ENCODE measurements at places on chromosomes 4 and X. TPM values are rescaled to one million over a fixed set of nuclear protein-coding genes. Genes with fewer than 3 reads are reported as not detected.

- H3K4me3 ChIP-seq: no peak overlapping the region
- no peaks in the 10 kb centered on the region for H3K36me3 ChIP-seq
- H3K27me3 ChIP-seq: peaks cover 6% of the 10 kb centered on the region
- H3K4me1 ChIP-seq: peaks cover 2% of the 10 kb centered on the region
Measured at GRCh38 chrX:107355533-107355932, 93.9 kb upstream of the FRMPD3 start.

The SEC31A gene
- 122 TPM for total RNA-seq

The SYN1 gene
- total RNA-seq: 0.37 TPM

DNA sequence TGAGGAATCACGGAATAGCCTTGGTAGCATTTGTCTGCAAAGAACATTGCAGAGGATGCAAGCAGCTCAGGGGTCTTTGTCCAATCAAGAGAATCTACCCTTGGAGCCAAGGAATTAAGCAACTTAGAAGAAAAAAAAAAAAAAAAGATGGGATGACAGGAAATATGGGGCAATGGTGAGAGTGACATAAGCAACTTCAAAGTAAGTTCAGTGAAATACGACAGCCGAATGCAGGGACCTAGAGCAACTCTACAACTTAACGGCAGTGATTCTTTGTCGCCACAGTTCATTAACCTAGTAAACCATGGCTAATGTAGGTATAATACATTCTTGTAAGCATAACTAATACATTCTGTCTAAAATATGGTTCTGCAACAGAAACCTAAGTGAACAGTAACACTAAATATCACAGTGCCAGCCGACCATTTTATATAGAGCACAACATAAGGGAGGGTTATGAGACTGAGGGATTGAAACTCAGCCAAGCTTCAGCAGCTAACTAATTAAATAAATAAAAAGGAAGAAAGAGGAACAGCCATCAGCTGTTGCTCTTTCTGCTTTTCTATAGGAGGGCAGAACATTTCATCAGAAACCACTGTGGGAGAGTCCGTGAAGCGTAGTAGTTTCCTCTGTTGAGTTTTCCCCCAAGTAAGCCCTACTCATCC, 74.7 kb downstream of the PPARGC1A start:
- H3K4me3 ChIP-seq: no peak overlapping the region
- no peaks in the 10 kb centered on the region for H3K27me3 ChIP-seq
- H3K4me1 ChIP-seq: no peaks in the 10 kb centered on the region
- H3K36me3 ChIP-seq: no peaks in the 10 kb centered on the region

The USP17L26 gene
- total RNA-seq: not detected

All from activated naive CD8-positive, alpha-beta T cell treated with anti-CD3 and anti-CD28 coated beads, Interleukin-2, amount 10 ng/mL, durations not matched to agents 7 days and 5 days (primary cell).